ENCODE measurements at places on chromosomes 7 and 10.

- DNase-seq = no peak
These were observed 37.8 kb upstream of the PSAP start for GRCh38 chr10:71888623-71889387.

DNA sequence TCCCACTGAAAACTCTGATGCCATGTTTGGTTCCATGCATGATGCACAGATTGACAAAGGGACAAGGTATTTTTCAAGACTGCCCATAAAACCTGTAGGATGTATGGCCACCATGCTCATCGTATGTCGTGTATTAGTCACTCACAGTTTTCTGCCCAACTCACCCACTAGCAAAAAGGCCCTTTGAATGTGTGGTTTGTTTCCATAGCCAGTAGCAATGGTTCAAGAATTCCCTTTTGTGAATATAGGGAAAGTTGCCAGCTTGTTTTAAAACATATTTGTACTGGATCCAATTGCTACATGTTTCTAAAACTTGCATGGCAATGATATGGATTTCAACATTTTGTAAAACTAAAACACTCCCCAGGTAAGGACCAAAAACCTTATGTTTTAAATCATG is 280.9 kb upstream of the YAE1 start:
- no peak for DNase-seq

- DNase-seq = no peak
These were observed 14.7 kb downstream of the RNF32 start for GRCh38 chr7:156655251-156655650.

GRCh38 chr10:69512901-69513300 is 60.3 kb downstream of the NEUROG3 start:
- no peak for DNase-seq

- DNase-seq = no peak
These were observed 244.0 kb upstream of the ZWINT start for GRCh38 chr10:56605051-56605450.

- DNase-seq = no peak
These were observed 147.1 kb downstream of the BUB3 start for GRCh38 chr10:123301077-123301857.
